Activated CD4-positive, alpha-beta T cell treated with anti-CD3 and anti-CD28 coated beads, Interleukin-2, Interleukin-4, amounts not matched to agents 100 ng/mL and 50 ng/mL, durations not matched to agents 16 hours and 8 hours (primary cell): ENCODE measurements at places on chromosomes 2 and 18.

- DNase-seq = peak; percentile 77
Observed at GRCh38 chr2:102355526-102356380, at the start of gene IL18R1. IL18R1 (plus strand) TSS chr2:102355796; CDS start chr2:102362661, 6,865 bp downstream.

GRCh38 chr2:239327536-239328350 is 73.1 kb downstream of the HDAC4 start:
- no peak for DNase-seq

- no peak for DNase-seq
Observed at GRCh38 chr2:165002638-165003037, 47.3 kb upstream of the SLC38A11 start.

DNA sequence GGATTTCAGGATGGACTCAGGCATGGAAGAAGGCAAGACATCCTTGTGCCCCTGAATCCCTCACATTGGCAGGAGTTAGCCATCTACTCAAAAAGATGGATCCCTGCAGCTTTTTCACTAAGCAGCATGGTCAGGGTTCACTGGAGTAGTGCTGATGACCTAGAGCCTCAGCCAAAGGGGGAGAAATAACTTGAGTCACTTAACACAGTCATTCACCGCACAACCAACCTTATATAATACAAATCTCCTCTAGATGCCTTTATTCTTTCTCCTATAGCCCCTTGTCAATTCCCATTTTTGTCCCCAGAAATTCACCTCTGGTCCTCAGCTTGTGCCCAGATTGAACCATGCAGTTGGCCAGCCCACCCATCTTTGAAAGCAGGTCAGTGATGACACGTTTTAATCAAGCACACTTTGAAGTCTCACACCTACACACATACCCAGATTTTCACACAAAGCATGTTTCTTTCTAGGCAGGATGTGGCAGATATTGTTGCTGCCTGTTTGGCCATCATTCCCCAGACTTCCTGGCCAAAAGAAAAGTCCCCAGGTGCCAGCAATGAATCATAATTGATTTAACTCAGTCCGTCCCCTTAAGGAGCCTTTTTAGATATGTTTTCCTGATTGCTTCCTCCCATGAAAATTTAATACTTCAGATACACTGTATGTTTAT is 84.2 kb downstream of the LBH start:
- peak; percentile 48 for DNase-seq

DNA sequence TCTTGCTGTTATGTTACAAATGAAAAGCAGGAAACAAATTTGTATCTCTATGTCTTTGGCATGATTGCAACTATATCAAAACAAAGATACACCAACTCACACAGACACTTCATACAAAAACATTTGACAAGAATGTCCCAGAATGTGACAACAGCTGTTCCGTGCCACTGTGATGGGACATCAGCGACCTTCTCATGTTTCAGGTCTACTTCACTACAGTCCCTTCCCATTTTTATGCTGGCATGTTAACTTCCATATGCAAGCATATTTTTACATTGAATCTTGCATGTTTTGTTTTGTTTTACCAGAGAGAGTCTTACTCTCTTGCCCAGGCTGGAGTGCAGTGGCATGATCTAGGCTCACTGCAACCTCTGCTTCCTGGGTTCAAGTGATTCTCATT is 71.2 kb downstream of the STK25 start:
- DNase-seq = no peak

GRCh38 chr2:110101901-110102803 is 13.5 kb downstream of the MALL start:
- DNase-seq = no peak

DNA sequence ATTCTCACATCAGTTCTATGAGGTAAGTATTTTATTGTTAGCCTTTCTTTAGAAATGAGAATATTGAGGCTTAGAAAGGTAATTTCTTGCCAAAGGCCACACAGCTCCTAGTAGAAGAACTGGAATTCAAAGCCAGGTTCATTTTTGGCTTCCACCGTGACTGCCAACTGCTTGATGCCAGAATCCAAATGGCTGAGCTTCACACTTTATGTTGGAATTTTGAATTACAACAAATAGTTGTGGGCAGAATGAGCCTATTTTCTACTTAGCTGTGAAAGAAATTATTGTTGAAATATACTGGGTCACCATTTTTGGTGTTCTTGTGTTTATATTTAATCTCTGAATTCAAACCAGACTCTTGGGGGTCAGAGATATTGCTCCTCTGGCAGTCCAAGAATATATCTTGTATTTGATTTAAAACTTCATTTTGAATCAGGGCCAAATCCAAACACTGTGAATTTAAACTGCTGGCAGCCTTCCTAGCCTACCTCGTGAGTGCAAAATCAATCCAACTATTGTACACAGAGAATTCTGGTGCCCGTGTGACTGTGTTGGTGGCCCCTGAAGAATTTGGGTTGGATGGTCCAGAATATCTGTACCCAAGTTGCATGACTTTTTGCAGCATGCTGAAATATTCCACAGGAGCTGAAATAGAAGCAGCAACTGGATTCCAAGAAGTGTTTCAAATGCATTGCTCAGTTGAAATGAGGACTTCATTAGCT is 35.6 kb upstream of the LPIN1 start:
- no peak for DNase-seq

- no peak for DNase-seq
Observed at GRCh38 chr2:69089266-69089665, 76.3 kb downstream of the ANTXR1 start.

- DNase-seq = no peak
Observed at GRCh38 chr2:144834363-144834762, 314.4 kb upstream of the ZEB2 start.

- DNase-seq = no peak
Observed at GRCh38 chr2:173109253-173110188, 33.9 kb downstream of the MAP3K20 start.

DNA sequence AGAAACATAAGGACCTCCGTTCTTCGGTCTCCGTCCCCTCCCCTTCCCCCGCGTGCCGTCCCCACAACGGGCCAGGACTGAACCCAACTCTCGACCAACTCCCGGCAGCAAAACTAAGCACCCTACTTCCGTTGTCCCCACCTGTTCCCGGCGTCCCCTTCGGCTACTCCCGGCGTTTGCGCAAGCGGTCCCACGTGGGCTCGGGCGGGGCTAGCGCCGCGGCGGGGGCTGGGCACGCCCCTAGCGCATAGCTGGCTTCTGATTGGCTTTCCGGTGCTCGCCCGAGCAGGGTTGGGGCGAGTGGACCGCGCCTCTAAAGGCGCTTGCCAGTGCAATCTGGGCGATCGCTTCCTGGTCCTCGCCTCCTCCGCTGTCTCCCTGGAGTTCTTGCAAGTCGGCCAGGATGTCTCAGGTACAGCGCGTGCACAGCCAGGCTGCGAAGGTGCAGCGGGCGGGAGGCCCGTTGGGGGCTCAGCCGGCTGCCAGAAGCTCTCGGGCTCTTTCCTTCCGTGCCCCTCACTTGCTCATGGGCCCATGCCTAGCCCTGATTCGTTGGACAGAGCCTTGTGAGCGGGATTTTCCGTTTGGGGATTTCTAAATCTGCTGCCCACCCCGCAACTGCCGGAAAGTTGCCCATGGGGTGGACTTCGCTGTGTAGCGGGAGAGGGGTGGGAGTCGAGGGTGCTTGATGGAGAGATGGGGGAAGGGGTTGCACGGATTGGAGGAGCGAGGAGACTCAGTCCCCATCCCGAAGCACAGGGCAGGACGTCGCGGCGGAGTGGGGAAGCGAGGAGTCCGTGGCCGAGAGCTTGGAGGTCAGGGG is at the start of the genes C2orf76 and DBI:
C2orf76 (minus strand) TSS at position 186 of the 823 bp plus-strand sequence. CDS start 26,875 bp downstream, outside the sequence.
DBI (plus strand) TSS at position 329 of the 823 bp plus-strand sequence; CDS start at position 404, 75 bp downstream.
- peak; percentile 96 for DNase-seq

DNA sequence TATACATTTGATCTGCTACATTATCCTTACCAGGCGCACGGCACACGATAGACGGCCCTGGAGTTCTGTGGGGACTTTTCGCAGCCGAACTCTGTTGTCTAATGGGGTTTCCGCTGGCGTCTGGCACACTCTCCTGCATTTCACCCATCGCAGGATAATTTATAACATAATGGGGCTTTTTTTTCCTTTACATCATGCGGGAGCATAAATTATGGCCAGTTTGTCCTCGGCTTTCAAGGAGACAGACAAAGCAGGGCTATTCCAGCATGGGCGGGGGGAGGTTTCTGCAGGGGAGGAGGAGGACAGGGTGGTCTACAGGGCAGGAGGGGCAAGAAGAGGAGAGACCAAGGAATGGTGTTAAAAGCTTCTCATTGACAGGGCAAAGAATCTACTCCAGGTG is 279.8 kb downstream of the CELF4 start:
- DNase-seq = no peak

GRCh38 chr2:15154297-15154696 is 406.8 kb downstream of the NBAS start:
- DNase-seq = no peak

DNA sequence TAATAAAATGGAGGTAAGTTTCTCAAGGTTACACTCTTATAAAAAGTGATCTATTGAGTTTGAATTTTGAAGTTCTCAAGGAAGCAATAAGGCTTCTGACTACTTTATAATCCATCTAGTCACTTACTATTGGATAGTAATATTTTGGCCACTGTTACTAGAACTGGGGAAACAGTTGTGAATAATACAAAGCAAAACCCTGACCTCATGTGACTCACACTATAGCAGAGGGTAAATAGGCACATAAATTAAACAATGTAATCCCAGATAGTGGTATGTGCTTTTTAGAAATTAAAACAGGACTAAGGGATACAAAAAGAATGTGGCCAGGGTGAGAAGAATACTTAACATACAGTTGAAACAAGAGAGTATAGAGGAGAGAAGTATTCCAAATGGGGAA is 78.6 kb downstream of the CALCRL start:
- no peak for DNase-seq

- DNase-seq = no peak
Observed at GRCh38 chr2:240876035-240876474, 7.4 kb downstream of the AGXT start.

GRCh38 chr18:61833387-61833786 is 59.4 kb downstream of the RNF152 start:
- no peak for DNase-seq

DNA sequence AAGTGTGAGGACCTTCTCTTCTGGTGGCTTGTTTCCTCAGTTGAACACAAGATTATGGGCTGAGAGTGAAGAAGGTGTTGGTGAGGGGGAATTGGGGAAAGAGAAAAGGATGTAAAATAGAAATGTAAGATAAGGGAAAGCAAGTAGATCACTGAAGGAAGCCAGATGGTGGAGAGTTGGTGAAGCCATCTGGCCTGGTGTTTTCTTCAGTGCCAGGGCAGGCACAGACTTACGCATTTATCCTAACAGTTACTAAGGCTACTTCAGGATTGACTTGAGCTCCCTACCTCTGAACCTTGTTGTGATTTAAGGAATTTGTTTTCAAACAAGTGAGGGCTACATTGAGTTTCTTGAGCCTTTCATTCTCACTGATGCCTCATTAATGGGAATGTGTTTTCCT is 113.8 kb downstream of the GALNT1 start:
- DNase-seq = no peak

DNA sequence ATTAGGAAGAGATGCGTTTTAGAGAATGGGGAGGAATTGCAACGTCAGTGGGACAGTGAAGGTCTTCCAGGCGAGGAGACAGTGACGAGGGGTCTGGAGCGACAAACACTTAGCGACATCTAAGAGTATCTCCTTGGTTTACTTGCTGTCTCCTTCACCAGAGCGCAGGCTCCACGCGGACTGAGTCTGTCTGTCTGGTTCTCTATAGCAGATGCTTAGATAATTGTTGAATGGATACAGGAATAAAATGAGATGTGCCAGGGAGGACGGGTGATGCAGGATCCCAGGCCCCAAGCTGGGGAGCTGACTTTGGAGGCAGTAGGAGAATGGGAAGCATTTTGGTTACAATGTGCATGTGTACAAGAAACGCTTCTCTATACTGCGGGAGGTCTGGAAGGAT is 56.9 kb upstream of the SMAD7 start:
- no peak for DNase-seq

GRCh38 chr2:3504741-3505140 is 14.6 kb downstream of the ADI1 start:
- DNase-seq = no peak

- no peak for DNase-seq
Observed at GRCh38 chr18:74282755-74283554, 8.8 kb downstream of the CYB5A start.

DNA sequence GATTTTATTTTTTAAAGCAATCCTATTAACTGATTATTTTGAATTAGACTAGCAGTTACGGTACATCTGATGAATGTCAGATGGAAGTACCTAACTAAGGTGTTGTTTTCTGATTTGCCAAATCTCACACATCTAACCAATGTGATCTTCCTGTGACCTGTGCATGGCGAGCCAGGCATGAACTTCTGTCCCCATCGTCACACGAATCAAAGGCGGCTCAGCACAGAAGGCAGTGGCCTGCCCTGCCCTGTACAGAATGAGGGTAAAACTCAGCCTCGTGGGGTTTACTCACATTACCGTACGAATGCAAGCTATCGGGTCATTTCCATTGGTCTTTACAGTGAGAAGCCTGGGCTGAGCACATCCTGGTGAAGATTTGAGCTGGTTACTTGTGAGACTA is 87.3 kb downstream of the WDSUB1 start:
- DNase-seq = no peak

DNA sequence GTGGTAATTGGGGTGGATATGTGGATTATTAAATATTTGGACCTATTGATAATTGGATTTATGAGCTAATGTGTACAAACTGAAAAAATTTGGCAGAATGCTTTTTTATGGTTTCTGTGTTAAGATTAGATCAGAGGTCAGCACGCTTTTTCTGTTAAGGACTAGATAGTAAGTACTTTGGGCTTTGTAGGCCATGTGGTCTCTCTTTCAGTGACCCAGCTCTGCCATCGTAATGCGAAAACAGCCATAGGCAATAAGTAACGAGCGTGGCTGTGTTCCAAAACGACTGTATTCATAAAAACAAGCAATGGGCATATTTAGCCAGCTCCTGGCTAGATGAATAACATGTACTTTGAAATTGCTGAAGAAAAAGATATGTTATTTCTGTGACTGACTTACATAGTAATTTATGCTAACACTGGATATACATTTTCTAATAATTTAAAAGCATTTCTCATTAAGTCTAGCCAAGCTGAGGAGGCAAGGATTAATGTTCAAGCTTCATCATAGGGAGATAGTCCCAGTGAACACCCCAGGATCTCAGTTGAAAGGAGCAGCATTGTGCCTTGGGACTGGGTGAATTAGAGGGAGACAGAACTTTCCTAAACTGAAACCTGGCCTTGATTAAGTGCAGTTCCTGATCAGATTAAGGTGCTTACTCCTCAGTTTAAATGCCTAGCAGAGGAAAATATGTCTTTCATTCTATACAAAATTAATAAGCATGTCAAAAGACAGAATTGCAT is 20.0 kb downstream of the CCDC138 start:
- DNase-seq = no peak
